Brain pericyte (primary cell): ENCODE measurements at places on chromosomes 11 and 22.

- DNase-seq: no peak
These were observed 29.2 kb downstream of the NF2 start for GRCh38 chr22:29632672-29633071.

GRCh38 chr11:95108159-95108611 lies 18.5 kb downstream of the ENDOD1 start:
- no peak for DNase-seq

DNA sequence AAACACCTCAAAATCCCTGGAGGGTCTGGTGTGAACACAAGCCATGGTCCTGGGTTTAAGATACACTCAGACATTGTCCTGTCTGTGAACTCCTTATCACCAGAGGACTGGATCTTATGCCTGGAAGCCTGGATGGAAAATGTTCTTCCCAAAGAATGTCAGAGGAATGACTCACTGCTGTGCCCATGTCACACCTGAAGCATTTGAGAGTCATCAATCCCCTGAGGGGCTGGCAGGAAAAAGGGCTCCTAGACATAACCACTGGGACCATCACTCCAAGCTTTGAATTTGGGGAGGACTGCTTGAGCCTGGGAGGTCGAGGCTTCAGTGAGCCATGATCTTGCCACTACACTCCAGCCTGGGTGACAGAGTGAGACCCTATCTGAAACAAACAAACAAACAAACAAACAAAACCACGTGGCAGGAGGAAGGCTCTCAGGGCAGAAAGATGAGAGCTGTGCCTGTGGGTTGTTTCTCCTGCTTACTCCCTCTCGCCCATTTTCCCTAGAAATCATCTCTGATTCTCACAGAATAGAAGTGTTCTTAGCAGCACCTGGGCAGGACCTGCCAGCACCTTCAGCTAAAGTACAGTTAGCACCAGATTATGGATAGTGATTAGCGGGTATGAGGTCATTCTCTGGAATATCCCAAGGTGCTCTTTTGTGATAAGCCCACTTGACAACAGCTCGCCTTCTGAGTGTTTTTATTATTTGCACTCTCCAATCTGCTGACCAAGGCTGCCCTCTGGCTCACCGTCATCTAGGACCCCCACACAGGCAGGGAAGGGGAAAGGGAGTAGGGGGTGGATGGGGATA lies 11.9 kb upstream of the PRG2 start:
- DNase-seq: no peak

GRCh38 chr11:19466314-19466713 lies 225.6 kb upstream of the E2F8 start:
- no peak for DNase-seq

DNA sequence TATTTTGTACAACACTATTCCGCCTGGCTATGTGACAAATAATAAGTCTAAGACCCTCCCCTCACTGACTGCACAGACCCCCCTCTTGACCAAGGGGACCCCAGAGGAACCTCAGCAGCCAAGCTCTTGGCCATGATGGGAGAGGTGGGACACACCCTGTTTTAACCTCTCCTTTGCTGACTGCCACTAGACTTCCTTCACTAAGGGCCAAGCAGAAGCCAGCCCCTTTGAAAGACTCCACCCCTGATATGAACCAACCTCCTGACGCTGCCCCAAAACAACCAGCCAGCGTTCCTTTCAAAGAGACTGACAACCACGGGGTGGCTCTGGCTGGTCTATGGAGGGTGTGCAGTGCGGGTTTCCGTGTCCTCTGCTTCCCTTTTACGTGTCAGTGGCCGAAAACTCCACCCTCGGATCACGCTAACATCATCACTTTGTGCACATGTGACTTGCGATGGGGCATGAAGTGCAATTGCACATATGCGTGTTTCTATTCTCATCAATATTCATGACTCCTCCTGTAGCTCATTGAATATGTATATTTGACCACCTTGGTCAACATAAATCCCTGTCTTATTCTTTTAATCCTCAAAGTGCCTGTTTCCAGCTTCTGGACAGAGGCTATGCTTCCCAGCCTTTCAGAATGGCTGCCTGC lies 643.9 kb downstream of the TBC1D22A start:
- DNase-seq: no peak

DNA sequence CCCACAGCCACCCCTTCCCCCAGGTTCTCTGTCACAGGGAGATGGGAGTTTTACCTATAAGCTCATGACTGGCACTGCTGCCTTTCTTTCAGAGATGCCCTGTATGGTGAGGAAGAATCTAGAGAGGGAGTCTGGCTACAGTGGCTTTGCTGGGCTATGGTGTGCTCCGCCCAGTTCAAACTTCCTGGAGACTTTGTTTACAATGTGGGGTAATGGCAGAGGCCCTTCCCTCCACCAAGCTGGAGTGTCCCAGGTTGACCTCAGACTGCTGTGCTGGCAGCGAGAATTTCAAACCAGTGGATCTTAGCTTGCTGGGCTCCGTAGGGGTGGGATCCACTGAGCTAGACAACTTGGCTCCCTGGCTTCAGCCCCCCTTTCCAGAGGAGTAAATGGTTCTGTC lies 143.5 kb downstream of the MSANTD4 start:
- no peak for DNase-seq

DNA sequence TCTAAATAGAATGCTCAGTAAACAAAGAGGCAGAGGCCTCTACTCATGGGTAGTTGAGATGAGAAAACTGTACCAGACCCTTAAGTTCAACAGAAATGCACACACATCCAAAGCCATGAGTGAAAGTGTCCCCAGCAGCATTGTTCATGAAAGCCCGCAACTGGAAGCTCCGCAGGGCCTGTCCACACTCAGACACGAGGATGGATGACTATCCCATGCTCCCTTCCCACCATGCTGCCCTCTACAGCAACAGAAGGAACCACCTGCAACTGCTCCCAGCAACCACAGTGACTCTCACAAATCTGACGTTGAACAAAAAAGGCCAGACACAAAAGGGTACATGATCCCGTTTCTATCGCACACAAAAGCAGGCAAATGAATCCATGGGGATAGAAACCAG lies 76.9 kb upstream of the ANO1 start:
- DNase-seq: no peak

GRCh38 chr22:24189249-24190158 lies 8.2 kb downstream of the SUSD2 start:
- no peak for DNase-seq

GRCh38 chr11:94767701-94768601 lies at the start of gene AMOTL1:
AMOTL1 (plus strand) TSS chr11:94768356; CDS start chr11:94768512, 156 bp downstream.
- no peak for DNase-seq

- DNase-seq: no peak
These were observed 108.5 kb downstream of the PHF21B start for GRCh38 chr22:44901301-44901700.

DNA sequence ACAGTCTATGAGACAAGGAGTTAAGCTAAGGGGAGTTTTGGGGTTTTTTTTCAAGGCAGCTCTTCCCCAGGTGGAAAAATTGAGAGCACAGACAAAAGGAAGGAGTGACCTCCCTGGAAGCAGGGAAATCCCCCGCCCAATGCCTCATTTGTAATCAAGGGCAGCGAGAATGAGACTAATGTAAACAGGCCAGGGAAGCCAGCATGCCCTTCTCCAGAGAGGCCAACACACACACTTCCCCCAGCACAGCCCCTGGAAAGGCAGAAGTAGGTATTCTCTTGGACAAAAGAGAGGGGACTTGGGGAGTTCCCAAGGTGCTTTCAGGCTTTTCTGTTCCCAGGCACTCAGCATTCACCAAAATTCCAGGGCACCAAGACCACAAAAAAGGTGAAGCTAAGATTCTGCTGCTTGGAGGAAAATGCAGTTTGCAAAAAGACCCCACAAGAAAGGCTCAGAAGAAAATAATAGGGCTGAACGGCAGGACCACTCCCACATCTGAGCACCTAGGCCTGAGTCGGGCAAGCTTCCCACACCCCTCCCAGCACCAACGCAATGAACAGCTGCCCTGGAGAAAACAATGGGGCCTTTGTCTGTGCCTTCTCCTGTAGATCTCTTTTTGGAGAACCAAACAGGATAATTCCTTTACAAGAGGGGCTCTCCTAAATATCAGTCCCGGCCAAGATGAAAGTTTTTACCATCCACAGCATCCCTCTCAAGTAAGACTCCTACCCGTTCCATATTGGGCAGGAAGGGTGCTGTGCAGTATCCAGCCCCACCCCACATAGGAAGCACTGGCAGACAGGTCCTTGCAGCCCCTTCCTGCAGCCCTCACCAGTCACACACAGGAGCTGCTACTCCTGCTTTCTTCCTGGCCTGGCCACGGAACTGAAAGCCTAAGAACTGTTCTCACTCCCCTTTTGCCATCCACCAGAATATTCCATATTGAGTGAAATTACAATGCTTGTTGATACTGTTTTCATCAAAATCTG lies 70.7 kb upstream of the AKIP1 start:
- no peak for DNase-seq

DNA sequence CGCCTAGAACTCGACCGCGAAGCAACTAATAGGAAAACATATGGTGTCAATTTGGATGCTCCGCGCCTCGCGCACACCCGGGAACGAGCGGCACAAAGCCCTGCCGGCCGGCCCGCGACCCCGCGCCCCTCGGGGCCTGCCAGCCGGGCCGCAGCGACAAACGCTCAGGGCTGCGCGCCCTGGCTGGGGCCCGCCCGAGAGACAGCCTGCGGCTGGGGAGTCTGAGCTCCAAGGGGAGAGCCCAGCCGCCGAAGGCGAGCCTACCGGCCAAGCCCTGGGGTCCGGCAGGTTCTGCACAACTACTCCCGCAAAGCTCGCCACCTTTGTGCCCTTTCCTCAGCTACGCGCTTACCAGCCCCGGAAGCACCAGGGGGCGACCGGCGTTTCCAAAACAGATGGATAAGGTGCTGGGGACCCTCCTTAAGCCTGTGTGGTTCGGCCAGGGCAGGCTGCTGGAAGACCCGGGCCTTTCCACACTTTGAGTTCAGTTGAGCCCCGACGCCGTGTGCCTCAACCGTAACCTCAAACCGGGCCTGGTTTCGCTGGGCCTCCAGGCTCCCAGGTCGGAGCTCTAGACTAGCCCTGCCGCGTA lies 6.0 kb downstream of the PAX6 start:
- DNase-seq: no peak

- DNase-seq: no peak
These were observed 1065.9 kb downstream of the LRRC4C start for GRCh38 chr11:40393511-40393910.

- DNase-seq: no peak
These were observed 72.4 kb downstream of the CYP2R1 start for GRCh38 chr11:14819596-14819995.

DNA sequence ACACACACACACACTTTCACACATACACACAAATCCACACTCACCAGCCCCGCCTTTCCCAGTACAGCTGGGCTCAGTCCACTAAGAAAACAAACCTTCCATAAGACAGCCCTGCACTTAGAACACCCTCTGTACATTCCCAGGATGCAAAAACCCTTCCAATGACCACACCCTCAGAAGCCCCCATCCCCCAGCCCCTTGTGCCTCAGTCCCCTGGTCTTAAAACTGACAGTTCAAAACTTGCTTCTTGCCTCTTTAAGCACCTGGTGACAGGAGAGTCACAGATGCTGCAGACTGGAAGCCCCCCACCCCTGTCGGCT lies 23.0 kb downstream of the APLNR start:
- no peak for DNase-seq

GRCh38 chr11:102226702-102227490 lies 90.4 kb upstream of the BIRC3 start:
- DNase-seq: no peak

GRCh38 chr11:75462117-75462653 lies 29.2 kb upstream of the KLHL35 start:
- no peak for DNase-seq

- DNase-seq: no peak
These were observed 102.7 kb downstream of the INSC start for GRCh38 chr11:15217416-15217815.

DNA sequence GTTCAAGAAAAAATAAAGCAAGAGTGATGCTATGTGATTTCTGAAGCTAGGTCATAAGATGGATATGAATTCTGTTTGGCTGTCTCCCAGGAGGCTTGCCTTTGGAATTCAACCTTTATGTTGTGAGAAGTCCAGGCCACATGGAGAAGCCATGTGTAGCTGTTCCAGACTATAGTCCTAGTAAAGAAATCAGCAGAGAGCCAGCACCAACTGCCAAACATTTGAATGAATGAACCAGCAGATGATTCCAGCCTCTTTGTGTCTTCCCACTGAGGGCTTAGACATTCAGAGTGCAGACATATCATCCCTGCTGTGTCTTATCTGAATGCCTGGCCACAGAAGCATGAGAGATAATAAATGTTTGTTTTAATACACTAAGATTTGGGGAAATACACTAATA lies 1150.6 kb downstream of the DLG2 start:
- DNase-seq: no peak

GRCh38 chr11:117413616-117414015 lies 86.0 kb downstream of the CEP164 start:
- no peak for DNase-seq

- no peak for DNase-seq
These were observed 6.9 kb downstream of the TRABD start for GRCh38 chr22:50192436-50193204.

DNA sequence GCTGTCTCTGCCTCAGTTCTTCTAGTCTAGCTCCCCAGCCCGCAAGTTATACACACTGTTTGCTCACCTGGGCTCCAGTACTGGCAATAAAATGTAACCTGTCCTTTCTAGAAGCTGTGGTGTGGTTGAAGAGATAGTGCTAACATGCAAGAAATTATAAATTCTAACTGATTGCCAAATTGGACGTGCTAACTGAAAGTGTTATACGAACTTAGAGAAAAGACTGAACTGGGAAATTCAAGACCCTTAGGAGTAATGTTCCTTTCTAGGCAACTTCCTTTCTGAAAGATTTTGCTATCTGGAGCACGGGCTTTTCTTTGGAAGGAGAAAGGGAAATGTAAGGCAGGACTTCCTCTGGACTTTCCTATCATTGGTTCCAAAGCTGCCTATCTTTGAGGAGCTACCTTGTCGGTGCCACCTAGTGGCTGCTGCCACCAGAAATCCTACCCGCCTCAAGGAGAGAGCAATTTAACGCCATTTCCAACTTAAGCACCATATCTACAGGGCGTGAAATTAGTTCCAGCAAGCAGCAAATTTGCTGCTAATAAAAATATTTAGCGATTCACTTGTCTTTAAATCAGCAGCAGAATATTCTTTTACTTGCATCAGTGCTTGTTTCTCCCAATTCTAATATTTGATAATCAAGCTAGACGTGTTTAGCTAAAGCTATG lies 12.7 kb upstream of the TMEM218 start:
- no peak for DNase-seq

DNA sequence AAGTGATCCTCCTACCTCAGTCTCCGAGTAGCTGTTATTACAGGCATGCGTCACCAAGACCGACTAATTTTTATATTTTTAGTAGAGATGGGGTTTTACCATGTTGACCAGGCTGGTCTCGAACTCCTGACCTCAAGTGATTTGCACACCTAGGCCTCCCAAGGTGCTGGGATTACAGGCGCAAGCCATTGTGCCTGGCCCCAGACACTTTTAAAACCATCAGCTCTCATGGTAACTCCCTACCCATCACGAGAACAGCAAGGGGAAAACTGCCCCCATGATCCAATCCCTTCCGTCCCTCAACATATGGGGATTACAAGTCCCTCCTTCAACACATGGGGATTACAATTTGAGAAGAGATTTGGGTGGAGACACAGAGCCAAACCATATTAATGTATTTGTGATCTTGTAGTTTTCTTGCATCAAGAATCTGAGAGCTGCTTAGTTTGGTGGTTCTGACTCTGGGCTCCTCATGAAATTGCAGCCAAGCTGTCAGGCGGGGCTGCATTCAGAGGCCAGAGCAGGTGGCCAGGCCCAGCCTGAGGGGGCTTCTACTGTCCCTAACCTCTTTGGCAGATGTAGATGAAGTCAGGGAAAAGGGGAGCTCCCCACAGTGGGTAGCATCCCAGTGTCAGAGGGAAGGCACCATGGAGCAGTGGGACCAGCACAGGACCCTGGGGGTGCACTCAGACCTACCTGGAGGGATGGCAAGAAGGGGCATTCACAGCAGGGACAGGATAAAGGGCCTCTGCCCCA lies 31.2 kb upstream of the PRAME start:
- DNase-seq: no peak

GRCh38 chr22:24112188-24112587 lies 69.1 kb upstream of the SUSD2 start:
- DNase-seq: no peak
